Kidney glomerular epithelial cell (primary cell): ENCODE measurements at places on chromosomes 5 and 9.

DNA sequence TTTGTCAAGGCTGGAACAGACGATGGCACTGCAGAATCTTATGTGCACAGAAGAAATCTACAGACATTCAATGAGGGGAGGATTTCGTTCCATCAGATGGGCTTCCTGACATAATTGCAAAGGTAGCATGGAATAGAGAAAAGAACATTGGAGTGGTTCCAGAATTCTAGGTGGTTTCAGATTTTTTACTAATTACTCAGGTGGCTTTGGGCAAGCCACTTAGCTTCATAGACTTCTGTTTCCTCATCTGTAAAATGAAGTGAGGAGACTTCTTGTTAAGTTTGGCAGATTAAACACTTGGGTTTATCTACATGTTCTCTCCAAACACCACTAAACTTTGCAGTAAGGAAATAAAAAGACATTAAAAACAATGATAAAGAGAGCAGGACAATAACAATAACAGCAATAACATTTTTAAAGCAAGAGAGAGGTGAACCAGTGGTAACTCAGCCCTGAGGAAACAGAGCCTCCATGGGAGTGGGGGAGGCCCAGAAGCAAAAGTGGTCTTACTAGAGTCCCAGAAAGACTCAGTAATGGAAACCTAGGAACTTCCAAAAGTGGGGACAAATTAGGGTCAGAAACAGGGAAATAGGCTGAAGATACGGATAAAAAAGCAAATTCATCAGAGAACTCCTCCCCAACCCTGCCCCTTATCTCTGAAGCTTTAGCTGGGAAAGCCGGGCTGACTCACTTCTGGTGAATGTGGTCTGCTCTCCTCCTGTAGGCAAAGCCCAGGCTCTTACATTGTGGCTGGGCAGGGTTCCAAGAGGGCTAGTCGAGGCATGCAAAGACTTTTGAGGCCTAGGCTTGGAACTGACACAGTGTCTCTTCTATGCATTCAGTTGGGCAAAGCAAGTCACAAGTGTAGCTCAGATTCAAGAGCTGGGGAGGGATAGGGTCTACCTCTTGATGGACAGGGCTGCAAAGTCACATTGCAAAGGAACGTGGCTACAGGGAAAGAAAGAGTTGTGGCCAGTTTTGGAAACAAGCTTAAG is 11.8 kb upstream of the ACTBL2 start:
- DNase-seq: peak; percentile 94

DNA sequence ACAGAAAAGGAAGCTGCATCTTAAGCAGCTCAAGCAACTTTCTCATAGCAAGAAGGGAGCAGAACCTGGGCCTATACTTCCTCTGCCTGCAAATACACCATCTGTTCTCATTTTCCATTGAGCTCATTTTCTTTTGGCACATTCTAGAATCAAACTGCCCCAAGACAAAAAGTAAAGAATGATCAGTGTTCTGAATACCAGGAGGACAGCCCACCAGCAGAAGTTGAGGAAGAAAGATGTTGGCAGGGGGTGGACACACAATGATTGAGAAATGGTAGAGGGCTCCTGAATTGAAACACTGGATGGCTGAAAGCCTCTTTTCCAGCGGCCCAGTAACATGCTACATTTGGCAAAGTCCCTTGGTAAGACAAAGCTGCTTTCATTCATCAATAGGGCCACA is 171.8 kb downstream of the MED10 start:
- DNase-seq: no peak

GRCh38 chr9:18665947-18666346 is 192.0 kb downstream of the ADAMTSL1 start:
- no peak for DNase-seq

- no peak for DNase-seq
These were observed 186.5 kb downstream of the ERCC6L2 start for GRCh38 chr9:96062031-96062430.

GRCh38 chr9:75372499-75373268 is 284.4 kb downstream of the OSTF1 start:
- DNase-seq: no peak

DNA sequence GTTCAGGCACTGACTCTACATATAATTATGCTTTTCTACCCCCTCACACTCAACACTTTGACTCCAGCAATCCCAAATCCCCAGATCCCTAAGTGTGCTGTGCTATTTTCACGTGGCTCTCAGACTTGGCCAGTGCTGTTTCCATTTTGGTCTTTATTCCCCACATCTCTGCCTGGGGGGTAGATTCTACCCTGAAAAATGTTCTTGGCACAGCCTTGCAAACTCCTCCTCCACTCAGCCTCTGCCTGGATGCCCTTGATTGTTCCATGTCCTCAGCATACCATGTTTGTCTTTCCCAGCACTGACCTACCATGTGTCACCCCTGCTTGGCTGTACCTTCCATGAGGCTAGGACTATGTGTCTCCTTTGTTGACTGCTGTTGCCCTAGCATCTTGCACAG is 43.0 kb downstream of the FXN start:
- no peak for DNase-seq

DNA sequence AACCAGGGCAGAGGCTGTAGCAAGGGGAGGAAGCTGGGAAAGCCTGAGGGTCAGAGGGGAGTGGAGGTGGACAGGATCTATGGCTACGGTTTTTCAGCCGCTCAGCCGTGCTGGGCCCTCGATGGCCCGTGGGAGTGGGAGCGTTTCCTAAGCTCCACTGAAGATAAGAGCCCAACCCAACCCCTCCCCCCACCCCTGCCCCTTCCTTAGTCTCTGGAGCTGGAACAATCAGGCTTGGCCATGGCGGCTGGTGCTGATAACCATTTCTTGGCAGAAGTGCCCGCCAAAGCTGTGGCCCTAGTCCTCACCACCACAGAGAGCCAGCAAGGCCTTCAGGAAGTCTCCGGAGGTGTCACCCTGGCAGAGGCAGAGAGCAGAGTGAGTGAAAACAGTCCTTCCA is 20.3 kb upstream of the TNIP1 start:
- DNase-seq: no peak

DNA sequence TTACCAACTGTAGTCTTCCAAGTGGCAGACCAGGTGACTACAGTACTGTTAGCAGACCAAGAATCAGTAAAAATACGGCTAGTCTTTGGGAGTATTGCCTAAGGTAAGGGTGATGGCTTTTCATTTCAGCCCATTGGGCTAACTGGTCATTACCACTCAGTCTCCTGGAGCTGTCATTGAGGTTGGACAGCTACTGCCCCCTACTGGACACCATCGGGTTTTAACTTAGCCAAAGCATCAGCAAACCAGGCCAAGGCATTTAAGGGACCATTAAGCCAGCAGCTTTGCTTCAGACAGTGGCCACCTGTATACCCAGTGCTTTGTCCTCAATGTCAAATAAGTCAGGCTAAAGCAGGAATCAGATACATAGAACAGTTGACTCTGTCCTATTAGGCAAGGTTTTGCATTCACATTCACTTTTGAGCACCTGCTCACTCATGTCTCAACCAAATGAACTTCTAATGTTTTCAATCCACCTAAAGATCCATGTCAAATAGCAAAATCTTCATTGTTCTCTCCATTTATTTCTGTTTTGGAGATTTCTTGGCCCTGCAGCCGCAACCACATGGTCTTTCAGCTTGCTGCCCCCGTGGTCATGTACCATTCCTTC is 117.2 kb downstream of the INVS start:
- DNase-seq: peak; percentile 28

- DNase-seq: no peak
These were observed 184.5 kb upstream of the FBN2 start for GRCh38 chr5:128722551-128722950.
